ENCODE measurements at places on chromosomes 3 and 15. TPM values are rescaled to one million over a fixed set of nuclear protein-coding genes. Genes with fewer than 3 reads are reported as not detected.

SAXO2 gene
- 11.1 TPM for total RNA-seq

GRCh38 chr3:44825264-44825925 lies 36.3 kb upstream of the TMEM42 start:
- H3K27ac ChIP-seq: no peak overlapping the region
- H3K4me1 ChIP-seq: no peaks in the 10 kb centered on the region
- H3K27me3 ChIP-seq: no peaks in the 10 kb centered on the region

MNS1 gene
- total RNA-seq: 0.20 TPM

- no peaks in the 10 kb centered on the region for H3K36me3 ChIP-seq
- peaks cover 3% of the 10 kb centered on the region for H3K4me1 ChIP-seq
- no peak overlapping the region for H3K4me3 ChIP-seq
- H3K27ac ChIP-seq: no peak overlapping the region
Observed at GRCh38 chr15:57751177-57751800, 44.8 kb downstream of the POLR2M start.

DNA sequence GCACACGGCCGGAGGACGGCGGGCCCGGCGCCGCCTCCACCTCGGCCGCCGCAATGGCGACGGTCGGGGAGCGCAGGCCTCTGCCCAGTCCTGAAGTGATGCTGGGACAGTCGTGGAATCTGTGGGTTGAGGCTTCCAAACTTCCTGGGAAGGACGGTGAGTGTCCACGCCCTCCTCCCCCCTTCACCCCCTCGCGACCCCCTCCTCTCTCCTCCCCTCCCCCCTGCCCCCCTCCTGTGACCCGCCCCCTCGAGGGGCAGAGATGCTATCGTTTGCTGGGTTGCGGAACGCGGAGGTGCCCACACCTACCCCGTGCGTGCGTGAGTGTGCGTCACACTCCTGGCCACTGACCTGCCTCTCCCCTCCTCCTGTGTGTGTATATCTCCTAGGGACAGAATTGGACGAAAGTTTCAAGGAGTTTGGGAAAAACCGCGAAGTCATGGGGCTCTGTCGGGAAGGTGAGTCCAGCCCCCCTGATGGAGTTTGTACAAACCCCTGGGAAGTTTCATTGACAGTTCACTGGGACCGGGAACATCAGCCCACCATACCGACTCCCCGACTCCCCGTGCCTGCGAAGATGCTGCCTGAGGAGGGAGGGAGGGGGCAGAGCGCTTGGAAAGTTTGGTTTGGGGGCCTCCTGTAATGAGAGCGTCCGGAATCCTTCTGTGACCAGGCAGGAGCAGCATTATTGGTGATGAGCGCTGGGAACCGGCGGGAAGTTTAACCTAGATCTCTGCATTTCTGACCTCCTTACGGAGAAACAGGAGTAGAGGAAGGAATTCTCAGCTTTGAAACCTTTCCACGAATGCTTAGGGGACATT lies 795 bp upstream of the SCAANT1 start:
- peaks cover 13% of the 10 kb centered on the region for H3K36me3 ChIP-seq
- peak; percentile 66 for DNase-seq
- no peaks in the 10 kb centered on the region for H3K27me3 ChIP-seq
